ENCODE measurements at places on chromosomes 7 and 10. TPM values are rescaled to one million over a fixed set of nuclear protein-coding genes. Genes with fewer than 3 reads are reported as not detected.

Gene VWA2
- total RNA-seq, result 20.8 TPM

- DNase-seq, result no peak
Measured at GRCh38 chr10:89683883-89684282, 17.5 kb upstream of the KIF20B start.

- no peak for DNase-seq
Measured at GRCh38 chr10:77867124-77867719, 59.3 kb downstream of the DLG5 start.

DNA sequence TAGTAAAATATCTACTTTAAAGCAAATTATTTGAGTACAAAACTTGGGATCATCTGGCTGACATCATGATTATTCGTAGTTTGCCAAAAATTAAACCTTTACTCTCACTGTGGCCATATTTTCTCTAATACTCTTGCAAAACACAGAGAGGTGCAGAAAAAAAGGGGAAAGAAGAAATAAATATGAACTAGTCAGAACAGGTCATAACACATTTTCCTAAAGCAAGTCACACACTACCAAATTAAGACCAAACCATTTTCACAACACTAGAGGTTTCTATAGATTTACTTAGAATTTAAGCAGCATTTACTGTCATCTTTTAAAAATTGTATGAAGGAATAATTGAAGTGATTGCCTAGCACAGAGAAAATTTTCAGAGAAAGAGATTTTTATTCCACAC is 726.1 kb downstream of the SORCS1 start:
- no peak for DNase-seq

DNA sequence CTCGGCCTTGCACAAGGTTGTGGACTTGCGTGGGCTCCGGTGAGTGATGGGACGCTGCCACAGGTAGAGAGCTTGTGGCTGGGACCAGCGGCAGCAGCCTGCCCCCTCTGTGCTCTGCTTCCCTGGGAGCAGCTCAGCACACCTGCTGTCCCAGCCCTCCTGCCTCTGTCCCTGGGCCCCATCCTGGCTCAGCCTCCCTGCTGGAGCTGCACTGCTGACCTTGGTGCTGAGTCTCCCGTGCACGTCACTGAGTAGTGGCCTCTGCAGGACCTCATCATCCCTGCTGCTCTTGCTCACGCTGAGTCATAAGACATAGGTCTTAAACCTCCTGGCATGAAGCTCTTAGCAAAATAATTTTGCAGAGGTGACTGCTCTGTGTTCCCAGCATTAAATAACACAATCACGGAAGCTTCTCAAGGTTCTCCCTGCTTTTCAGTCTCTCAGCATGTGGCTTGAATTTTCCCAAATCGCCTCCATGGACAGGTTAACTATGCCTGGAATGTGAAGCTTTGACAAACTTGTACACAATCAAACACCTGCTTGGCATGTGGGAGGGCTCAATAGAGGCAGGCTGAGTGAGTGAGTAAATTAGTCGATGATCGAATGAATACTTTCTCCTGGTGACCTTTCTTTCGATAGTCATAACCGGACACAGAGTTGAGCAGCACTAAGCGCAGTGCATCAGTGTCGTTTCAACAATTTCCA is 63.8 kb upstream of the NPS start:
- DNase-seq, result no peak

Data from Peyer's patch (tissue), 4 donors.